ENCODE measurements at places on chromosomes 12 and 14. TPM values are rescaled to one million over a fixed set of nuclear protein-coding genes. Genes with fewer than 3 reads are reported as not detected.
A peak's percentile ranks its signal among the peaks of the same experiment; 100 is the strongest.

DNA sequence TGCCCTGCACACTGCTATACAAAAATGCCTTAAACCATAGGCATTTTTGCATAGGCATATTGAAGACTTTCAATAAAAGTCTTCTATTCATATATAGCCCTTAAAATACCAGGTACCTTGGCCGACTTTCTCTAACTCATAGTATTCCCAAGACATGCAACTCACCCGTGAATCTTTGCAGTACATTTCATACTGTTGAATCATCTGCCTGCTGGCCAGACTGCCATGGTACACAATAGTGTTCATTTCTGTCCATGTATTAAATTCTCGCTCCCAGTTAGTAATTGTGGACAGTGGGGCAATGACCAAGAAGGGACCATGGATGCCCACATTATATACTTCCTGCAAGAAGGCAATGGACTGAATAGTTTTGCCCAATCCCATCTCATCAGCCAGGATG is 24.3 kb upstream of the SUPT16H start:
- no peak for DNase-seq
- no peaks in the 10 kb centered on the region for H3K27me3 ChIP-seq
- no peaks in the 10 kb centered on the region for H3K4me1 ChIP-seq

- no peak overlapping the region for H3K27ac ChIP-seq
- H3K4me1 ChIP-seq = peaks cover 29% of the 10 kb centered on the region
- H3K27me3 ChIP-seq = peaks cover 7% of the 10 kb centered on the region
- H3K36me3 ChIP-seq = no peaks in the 10 kb centered on the region
- no peak for DNase-seq
These were observed 8.0 kb upstream of the NANOGNB start for GRCh38 chr12:7756993-7757392.

Gene SH2B3
- 5.3 TPM for polyA plus RNA-seq

Gene KERA
- not detected for polyA plus RNA-seq

Gene PPP2R5E
- polyA plus RNA-seq = 47.3 TPM

- peak overlapping the region; percentile 26 for H3K27ac ChIP-seq
- H3K4me1 ChIP-seq = peaks cover 60% of the 10 kb centered on the region
- H3K27me3 ChIP-seq = peaks cover 3% of the 10 kb centered on the region
- peak overlapping the region; percentile 56 for H3K4me3 ChIP-seq
These were observed 10.8 kb downstream of the CRACR2A start for GRCh38 chr12:3741882-3742672.
